Testis (tissue), 5 donors: ENCODE measurements at places on chromosomes 16 and 17. TPM values are rescaled to one million over a fixed set of nuclear protein-coding genes. Genes with fewer than 3 reads are reported as not detected.

MYL4 gene
- polyA plus RNA-seq: 19.3 TPM

DNA sequence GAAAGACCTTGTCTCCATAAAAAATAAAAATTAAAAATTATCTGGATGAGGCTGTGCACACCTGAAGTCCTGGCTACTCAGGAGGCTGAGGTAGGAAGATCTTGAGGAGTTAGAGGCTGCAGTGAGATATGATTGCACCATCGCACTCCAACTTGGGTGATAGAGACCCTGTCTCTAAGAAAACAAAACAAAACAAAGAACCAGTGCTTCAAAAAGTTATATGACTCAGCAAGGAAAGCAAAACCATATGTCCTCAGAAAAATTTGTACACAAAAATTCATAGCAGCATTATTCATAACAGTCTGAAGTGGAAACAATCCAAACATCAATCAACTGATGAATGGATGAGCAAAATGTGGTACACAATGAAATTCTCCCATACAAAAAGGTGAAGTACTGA lies 48.9 kb downstream of the SLFN5 start:
- DNase-seq: no peak
- no peaks in the 10 kb centered on the region for H3K27me3 ChIP-seq
- no peak overlapping the region for H3K27ac ChIP-seq
- H3K4me1 ChIP-seq: no peaks in the 10 kb centered on the region
- no peaks in the 10 kb centered on the region for H3K36me3 ChIP-seq
- no peak overlapping the region for H3K4me3 ChIP-seq

DNA sequence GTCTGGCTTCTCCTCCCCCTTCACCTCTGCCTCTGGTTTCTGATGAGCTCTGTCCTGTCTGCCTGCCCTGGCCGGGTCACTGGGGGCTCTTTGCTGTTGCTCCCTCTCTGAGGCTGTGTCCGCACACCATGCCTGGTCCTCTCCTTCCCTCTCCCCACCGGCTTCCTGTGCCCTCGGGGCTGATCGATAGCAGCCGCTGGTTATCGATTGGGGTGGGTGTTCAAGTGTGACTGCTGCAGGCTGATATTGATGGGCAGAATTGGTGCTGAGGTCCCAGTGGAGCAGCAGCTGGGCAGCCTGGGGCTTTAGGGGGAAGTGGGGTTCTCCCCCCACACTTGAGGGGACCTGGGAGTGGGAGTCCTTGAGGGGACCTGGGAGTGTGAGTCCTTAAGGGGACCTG lies 16.4 kb downstream of the MRM1 start:
- H3K4me3 ChIP-seq: no peak overlapping the region
- no peak overlapping the region for H3K27ac ChIP-seq
- no peaks in the 10 kb centered on the region for H3K4me1 ChIP-seq
- H3K27me3 ChIP-seq: no peaks in the 10 kb centered on the region
- H3K36me3 ChIP-seq: no peaks in the 10 kb centered on the region

DNA sequence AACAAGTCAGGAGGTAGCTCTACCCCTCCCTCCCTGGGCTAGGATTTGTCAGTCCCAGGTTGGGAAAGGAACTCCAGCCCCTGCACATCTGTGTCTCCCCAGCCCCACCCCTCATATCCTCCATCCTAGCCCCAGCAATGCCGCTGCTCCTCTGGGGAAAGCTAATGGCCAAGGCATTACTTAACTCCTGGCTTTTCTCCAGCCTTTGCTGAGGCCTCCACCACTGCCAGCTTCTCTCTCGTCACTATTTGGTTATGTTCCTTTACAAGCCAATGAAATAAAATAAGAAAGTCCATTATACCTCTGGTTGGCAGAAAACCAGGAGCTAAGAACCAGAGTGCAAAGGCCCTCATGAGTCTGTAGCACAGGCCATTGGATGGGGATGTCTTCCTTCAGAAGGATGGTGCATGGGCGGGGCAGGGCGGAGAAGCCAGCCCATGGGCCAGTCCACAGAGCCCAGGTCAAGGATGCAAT lies 171.0 kb downstream of the CCDC182 start:
- H3K27ac ChIP-seq: no peak overlapping the region
- H3K4me1 ChIP-seq: peaks cover 19% of the 10 kb centered on the region
- no peak for DNase-seq
- no peaks in the 10 kb centered on the region for H3K36me3 ChIP-seq
- H3K4me3 ChIP-seq: no peak overlapping the region
- H3K27me3 ChIP-seq: no peaks in the 10 kb centered on the region

SMIM36 gene
- 26.0 TPM for polyA plus RNA-seq

GRCh38 chr16:5639531-5639930 lies 541.9 kb upstream of the EEF2KMT start:
- H3K27ac ChIP-seq: no peak overlapping the region
- no peaks in the 10 kb centered on the region for H3K36me3 ChIP-seq
- H3K4me3 ChIP-seq: no peak overlapping the region
- H3K27me3 ChIP-seq: no peaks in the 10 kb centered on the region

ABCA8 gene
- 45.6 TPM for polyA plus RNA-seq
